Cerebellar cortex (tissue), 1 donor: ENCODE measurements at places on chromosomes 2 and 18.

DNA sequence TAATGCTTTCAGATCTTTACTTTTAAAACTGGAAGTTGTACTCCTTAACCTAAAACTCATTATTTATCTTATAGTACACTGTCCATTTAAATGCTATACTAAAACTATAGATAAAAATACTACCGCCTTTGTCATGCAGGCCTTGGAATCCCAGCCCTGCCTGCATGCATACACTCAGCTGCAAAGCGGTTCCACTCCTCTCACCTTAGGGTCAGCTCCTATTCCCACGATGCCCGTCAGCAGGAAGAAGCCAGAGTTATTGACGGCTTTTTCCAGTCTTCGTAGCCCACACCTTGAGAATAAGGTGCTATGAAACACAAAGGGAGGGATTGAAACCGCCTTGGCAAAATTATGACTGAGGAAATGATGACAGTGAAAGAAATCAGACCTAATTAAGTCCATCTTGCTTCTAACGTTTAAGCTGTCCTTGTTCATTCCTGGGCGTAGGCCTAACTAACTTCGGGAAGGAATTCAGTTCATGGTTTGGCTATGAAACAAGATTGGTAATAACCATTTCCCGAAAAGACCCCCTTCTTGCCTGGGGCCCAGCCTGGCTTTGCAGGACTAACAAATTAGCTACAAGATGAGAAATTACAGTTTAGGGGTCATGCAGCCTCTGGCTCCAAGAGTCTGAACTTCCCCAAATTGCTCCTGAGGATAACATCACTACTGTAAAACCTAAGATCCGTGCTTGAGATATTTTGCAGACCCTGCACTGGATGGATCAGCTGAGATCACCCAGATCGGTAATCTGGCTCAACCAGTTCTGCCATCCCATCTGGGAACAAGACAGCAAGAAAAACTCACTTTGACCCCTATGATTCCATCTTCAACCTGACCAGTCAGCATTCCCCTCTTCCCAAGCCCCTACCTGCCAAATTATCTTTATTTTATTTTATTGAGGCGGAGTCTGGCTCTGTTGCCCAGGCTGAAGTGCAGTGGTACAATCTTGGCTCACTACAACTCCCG, 17.1 kb downstream of the EPB41L5 start:
- DNase-seq: no peak

DNA sequence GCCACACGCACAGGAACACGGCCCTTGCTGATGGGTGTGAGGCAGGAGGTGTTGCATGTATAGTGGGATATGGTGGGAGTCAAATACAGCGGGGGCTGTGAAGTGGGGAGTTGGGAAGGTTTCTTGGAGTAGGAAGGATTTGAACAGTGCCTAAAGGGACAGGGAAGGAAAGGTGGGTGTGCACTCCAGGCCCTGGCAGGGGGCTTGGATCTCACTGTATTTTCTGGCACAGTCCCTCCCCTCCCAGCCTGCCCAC, 6.9 kb downstream of the RAB31 start:
- no peak for DNase-seq

GRCh38 chr18:5419601-5420000, 124.1 kb upstream of the ZBTB14 start:
- no peak for DNase-seq

DNA sequence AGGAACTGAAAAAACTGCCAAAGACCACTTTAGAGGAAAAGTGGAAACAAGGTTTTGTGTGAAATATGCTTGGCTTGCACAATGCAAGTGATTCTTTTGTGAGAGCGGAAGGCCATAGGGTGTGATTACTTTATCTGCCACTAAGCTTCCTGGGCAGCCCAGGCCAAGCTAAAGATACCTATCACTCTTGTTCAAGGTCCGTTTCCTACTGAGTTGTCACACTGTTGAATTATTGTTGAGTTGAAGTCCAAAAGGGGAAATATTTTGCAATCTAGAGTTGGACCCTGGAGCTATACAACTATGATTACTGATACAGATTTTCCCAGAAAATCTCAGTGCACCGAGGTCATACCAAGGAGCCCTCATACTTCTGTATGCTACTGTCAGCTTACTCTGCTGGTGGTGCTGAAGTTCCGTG, 72.7 kb upstream of the CTAGE1 start:
- DNase-seq: no peak

- no peak for DNase-seq
Measured at GRCh38 chr2:8612734-8613179, 69.1 kb upstream of the ID2 start.
